ENCODE measurements at places on chromosomes 7 and 10.

DNA sequence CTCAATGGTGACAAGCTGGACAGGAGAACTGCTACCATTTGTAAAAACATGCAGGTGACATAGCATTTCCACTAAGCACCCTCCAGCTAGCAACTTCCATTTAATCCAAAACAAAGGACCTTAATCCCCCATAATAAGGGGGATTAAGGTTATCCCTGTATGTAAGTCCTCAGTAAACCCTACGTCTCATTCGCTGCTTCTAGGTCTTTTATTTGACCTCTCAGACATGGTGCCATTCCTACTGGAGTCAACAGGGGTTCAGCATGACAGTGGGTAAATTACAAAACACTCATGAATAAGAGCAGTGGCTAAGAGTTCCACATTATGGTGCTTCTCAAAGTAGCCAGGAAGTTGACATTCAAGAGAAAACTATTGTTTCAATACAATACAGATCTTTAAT, 121.8 kb upstream of the CAV2 start:
- DNase-seq, result no peak

- no peak for DNase-seq
Measured at GRCh38 chr7:41637049-41637448, 65.8 kb downstream of the INHBA start.

- no peak for DNase-seq
Measured at GRCh38 chr7:17951742-17952254, 11.5 kb upstream of the SNX13 start.

DNA sequence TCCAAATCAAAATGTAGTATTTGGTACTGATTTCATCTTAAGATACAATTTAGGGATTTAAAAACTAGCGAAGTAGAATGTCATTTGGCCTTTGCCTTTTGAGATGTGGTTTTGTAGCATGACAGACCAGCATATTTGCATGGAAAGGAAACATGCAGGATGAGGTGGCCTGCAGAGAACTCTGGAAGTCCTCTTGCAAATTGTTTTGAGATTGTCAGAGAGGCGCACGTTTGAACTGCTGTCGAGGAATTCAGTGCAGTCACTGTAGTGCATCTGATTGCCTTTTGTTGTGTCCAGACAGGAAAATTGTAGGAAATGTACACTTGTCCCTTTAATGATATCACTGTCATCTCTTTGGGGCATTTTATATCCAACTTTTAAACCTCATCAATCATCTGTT, 136.7 kb downstream of the CELF2 start:
- DNase-seq, result no peak

DNA sequence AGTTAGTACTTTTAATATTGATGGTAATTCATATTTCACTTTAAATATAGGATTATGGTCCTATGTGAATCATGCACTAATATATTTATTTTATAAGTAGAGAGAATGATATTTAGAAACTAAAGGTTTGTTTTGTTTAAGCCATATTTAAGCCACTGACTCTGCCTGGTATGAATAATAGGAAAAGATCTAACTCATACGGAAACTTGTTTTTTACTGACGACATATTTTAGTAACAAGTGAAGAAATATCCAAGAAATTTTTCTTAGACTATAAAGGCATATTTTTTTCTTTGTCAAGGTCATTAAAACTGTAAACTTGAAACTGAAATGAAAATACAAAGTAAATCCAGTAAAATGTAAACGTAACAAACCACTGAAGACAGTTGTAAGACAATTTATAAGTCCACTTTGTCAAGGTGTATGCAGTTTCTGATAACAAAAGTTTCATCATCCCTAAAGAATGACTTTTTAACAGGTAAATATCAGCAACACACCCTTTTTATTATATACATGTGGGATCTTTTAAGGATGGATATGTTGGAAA, 147.1 kb downstream of the PHF14 start:
- DNase-seq, result no peak

DNA sequence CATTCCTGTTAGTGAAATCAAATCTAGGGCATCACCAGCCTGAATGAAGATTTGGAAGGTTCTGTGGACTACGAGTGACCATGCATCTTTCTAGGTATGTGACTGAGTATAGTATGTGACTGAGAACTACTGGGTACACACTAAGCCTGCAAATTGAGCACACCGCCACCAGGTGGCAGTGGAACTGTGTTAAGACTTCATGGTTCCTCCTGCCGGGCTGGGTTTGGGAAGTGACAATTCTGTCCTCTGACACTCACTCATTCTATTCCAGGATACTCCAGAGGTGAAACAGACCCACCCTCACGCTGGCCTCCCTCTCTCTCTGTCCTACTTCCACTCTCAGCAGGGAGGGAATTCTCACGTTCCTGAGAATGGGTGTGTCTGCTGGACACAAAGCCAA, 84.0 kb upstream of the TMEM248 start:
- DNase-seq, result no peak

GRCh38 chr7:1459512-1459892, 232 bp upstream of the MICALL2 start:
- peak; percentile 99 for DNase-seq

- no peak for DNase-seq
Measured at GRCh38 chr7:146067880-146068279, 48.7 kb upstream of the CNTNAP2 start.

DNA sequence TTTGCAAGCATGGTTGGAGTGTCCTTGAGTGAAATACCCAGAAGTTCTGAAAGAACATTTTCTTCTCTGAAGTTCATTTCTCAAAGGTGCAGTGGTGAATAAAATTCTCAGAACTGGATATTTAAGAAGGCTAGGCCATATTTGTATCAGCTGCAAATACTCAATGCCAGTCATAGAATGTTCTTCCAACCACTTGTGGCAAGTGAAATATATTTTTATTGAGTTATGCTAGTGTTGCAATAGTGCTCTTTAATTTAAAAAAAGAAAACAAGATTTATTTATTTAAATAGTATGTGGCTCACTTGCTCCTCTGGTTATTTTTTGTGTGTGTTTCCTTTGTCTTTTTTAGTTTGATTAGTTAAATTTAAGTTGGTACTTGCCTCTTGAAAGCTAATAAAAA, 64.5 kb downstream of the PALS2 start:
- DNase-seq, result no peak
